ENCODE measurements at places on chromosomes 1 and 21.

GRCh38 chr1:222034790-222035189 lies 292.9 kb upstream of the DUSP10 start:
- DNase-seq: no peak

- no peak for DNase-seq
These were observed 4.3 kb downstream of the MFN2 start for GRCh38 chr1:11984576-11984975.

DNA sequence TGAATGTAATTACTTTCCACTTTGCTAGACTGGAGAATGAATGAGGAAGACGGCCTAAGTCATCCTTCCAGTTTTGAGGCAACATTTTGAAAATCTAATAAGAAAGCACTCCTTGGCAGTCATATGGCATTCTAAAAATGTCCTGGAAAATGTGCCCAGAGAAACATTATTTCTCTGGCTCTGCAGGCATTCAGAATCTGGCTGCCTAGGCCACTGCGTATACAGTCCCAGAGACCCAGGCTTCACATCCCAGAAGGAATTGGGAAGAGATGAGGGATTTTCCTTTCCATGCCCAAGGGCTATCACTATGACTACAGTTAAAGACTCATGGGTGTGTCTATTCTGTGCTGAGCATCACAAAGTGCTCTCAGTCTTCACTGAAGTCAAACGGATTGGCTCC lies 92.9 kb downstream of the BEND5 start:
- DNase-seq: no peak

DNA sequence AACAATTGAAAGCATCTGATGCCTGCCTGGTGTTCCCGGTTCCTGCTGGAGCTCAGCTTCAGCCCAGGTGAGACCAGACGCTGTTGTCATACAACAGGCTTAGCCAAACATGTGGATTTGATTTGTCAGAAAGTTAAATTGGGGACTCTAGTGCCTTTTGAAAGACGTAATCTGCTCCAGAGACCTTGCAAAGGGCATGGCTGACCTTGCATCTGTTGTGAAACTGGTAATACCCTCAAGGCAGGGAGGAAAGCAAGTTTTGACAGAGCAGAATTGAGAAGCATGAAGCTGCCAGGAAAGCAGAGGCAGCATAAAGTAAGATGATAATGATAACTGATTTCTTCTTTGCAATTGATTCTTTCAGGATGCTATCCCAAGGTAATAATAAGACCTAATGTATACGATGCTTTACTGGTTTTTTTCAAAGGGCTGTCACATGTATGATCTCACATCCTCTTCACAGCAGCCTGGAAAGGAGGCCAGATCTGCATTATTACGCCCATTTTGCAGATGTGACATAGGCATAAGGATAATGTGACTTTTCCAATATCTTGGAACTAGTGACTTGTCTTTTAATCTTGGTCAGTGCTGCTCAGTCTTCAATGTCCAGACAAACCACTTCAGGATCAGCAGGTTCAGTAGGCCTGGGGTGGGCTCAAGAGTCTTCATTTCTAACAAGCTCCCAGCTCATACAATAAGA lies 24.7 kb upstream of the CNN3 start:
- no peak for DNase-seq

GRCh38 chr1:244214009-244214967 lies 163.2 kb downstream of the ZBTB18 start:
- no peak for DNase-seq

Measured in K562 (cell line).